ENCODE measurements at places on chromosomes 1 and 21.

DNA sequence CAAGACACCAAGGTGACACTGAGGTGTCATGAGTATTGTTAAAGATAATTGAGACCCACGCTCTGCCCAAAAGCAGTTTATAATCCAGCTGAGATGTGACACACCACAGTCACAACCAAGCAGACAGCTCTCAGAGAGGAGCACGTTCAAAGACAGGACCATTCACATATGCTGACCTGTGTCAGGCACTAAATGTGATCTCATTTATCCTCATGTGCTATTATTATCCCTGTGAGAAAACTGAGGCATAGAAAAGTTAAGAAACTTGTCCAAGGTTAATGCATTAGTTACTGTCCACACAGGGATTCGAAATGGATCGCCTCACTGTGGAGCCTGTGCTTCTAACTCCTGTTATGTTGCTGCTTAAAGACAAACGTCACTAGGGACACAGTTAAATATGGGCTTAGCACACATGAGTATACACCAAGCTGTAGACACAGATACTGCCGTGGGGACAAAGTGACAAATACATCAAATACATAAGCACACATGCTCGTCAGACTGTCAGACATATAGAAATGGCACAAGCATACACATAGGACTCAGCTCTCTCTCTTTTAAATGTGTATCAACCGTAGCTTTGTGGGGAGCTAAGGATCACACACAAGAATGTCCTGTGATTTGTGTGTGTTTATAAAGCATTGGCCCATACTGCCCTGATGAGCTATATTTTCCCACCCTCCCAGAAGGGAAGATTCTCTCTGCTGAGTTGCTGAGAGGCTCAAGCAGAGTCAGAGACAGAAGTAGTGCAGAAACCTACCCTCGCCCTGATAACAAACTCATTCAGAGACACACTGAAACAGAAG is 3.5 kb upstream of the IGSF8 start:
- no peak for DNase-seq

DNA sequence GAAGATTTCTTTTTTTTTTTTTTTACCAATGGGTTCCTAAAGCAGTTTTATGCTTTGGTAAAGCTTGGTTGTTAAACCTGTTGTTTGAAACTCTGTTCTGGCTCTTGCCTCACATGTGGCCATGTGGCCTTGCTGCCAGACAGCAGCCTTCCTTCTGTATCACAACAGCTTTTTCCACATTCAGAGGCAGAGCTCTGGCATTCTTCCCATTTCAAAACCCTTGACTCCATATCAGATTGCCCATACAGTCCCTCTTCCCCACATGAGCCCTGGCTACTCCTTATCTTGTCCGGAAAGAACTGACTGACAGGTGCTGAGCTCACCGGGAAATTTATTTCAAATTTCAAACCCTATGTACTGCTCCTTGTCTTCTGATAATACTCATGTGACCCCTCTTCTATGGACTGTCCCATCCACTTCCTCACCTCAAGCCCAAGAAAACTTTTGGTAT is 38.5 kb upstream of the LAX1 start:
- DNase-seq, result no peak

GRCh38 chr1:244659694-244660093 is 6.8 kb downstream of the DESI2 start:
- DNase-seq, result no peak

DNA sequence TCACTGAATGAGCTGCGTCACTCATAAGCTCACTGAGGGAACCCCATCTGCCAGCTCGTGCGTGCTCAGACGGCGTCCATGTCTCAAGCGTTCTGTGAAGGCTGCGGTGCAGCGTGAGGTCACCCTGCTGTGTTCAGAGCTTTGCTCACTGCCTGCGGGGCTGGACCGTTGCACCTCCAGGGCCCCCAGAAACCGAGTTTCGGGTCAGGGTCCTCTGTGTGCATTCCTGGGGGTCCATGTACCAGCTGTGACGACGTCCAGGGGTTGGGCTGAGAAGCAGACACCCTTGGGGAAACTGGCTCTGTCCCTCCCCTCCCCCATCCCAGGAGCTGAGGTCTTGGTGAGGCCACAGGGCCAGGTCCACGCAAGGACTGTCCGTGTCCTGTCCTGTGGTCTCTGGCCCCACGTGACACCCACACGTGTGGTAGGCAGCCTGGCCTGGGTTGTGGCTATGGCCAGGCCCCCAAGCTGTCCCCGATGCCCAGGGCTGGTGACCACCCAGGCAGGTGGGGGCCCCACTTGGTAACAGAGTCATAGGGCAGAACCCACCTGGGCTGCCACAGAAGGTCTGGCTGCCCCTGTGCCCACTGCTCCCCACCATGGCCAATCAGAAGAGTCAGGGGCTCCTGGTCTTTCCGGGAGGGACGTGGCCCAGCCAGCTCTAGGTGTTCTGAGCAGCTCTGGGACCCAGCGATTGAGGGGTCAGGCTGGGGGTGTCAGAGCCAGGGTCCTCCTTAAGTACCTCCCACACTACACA is 24.4 kb downstream of the FTCD start:
- no peak for DNase-seq

GRCh38 chr1:12047120-12047876 is 15.8 kb upstream of the TNFRSF8 start:
- DNase-seq, result no peak

DNA sequence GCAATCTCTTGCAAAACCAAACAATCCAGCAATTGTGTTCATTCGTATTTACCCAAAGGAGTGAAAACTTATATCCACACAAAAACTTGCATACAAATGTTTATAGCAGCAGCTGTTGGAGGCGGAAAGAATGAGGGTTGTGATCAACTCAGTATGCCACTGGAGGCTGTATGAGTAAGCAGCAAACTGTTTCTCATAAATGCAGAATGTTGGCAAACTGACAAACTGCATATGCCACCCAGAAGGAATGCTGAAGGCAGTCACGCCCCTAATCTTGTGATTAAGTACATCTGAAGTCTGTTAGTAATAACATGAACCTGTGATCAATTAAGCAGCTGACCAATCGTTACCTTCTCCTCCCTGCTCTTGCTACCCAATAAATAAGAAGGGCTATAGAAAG is 60.5 kb upstream of the CR2 start:
- peak; percentile 63 for DNase-seq

GRCh38 chr1:161747801-161748200 is 1.8 kb upstream of the DUSP12 start:
- DNase-seq, result no peak

GRCh38 chr1:55318116-55318817 is 103.1 kb upstream of the USP24 start:
- no peak for DNase-seq

GRCh38 chr1:31703431-31704270 is at the start of gene COL16A1:
Gene COL16A1 (minus strand): TSS chr1:31704017. CDS start chr1:31702193, 1,824 bp downstream.
- DNase-seq, result no peak

DNA sequence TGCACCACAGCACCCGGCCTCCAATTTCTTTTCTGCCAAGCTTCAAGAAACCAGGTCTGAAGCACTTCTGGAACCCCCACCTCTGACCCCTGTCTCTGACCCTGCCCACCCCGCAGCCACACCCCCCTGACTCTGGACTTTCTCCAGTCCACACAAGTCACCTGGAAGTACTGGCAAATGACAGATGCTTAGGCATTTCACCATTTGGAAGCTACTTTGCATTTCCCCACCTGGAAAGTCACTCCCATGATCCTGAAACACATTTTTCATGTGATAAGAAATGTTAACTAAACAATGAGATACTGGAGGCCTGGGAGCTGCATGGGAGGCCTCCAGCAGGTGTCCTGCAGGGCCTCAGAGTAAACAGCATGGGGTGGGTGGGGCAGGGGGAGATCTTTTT is 45.7 kb downstream of the NTPCR start:
- no peak for DNase-seq

- DNase-seq, result no peak
Measured at GRCh38 chr1:240332672-240333071, 241.0 kb downstream of the FMN2 start.

GRCh38 chr1:31745946-31746670 is 18.0 kb downstream of the ADGRB2 start:
- no peak for DNase-seq

DNA sequence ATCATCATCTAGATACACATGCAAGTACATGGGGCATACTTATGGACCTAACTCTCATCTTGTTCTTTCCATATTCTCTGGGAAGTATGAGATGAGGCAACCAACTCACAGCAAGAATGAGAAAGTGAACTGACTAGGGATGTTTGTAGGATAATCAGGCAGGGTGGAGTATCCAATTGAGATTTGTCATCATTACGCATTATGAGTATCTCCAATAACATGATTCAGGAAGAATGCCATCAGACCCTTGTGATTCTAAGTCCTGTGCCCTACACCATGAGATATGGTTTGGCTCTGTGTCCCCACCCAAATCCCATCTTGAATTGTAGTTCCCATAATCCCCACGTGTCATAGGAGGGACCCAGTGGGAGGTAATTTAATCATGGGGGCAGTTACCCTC is 154.0 kb downstream of the SLC30A10 start:
- no peak for DNase-seq

DNA sequence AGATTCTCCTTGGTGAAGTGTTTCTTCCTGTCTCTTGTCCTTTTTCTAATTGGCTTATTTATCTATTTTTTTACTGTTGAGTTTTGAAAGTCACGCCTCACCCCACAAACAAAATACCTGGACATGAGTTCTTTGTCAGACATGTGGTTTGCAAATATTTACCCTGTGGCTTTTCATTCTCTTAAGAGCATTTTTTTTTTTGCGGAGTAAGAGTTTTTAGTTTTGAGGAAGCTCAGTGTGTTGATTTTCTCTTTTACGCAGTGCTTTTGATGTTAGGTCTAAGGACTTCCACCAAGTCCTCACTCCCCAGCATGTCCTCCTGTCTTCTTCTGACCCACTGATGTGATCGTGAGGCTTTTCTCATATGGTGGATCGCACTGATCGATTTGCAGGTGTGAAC is 7.6 kb downstream of the DFFB start:
- no peak for DNase-seq

GRCh38 chr1:41728403-41729202 is 190.1 kb downstream of the HIVEP3 start:
- DNase-seq, result no peak

GRCh38 chr1:41645062-41645461 is 160.6 kb upstream of the EDN2 start:
- no peak for DNase-seq

GRCh38 chr1:69319287-69319686 is 248.4 kb upstream of the LRRC7 start:
- DNase-seq, result no peak

DNA sequence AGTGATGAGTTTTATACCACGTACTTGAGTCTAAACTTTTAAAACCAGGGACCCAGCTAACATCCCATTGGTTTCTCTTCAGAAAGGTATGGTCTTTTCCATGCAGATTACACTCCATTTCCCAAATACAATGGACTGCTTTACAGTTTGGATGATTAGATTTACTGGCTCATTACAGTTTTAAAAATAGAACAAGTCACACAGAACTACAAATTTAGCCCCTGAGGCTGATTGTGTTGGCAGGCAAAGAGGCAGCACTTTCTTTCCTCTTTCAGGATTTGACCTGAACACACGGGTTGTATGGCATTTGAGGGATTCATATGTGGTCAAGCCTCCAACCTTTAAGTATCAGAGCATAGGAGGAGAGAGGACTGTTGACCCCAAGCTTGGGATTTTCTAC is 21.8 kb upstream of the VTCN1 start:
- peak; percentile 88 for DNase-seq

GRCh38 chr1:184843732-184844495 is 89.3 kb upstream of the EDEM3 start:
- no peak for DNase-seq

- no peak for DNase-seq
Measured at GRCh38 chr1:200670242-200671118, 773 bp upstream of the DDX59 start.

Measured in PC-9 (cell line).